Mammary epithelial cell (primary cell): ENCODE measurements at places on chromosomes 7 and 10.

GRCh38 chr7:16916105-16916639 lies 34.4 kb upstream of the AGR3 start:
- DNase-seq, result peak; percentile 89

- DNase-seq, result no peak
Measured at GRCh38 chr10:112379635-112380296, 5.8 kb downstream of the ACSL5 start.

DNA sequence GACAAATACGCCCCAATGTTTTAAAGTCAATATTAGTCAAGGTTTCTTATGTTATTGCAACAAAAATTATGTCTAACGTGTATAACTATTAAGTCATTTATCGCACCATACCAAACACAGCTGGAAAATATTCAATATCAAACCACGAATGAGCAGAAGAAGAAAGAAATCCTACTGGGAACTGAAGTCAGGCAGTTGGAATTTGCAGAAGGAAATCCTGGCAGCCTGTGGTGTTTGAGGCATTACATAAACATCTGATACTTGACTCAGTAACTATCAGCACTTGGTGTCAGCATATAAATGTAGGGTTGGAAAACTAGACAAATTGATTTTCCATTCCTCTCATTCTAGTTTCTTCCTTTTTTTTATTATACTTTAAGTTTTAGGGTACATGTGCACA lies 83.4 kb upstream of the NUPR2 start:
- no peak for DNase-seq

- no peak for DNase-seq
Measured at GRCh38 chr7:158735935-158736334, 31.3 kb upstream of the NCAPG2 start.

GRCh38 chr10:26903431-26904217 lies 42.9 kb upstream of the ABI1 start:
- DNase-seq, result no peak

- DNase-seq, result no peak
Measured at GRCh38 chr10:109663122-109663521, 260.2 kb downstream of the XPNPEP1 start.

- no peak for DNase-seq
Measured at GRCh38 chr7:34207810-34208209, 302.5 kb downstream of the BMPER start.

DNA sequence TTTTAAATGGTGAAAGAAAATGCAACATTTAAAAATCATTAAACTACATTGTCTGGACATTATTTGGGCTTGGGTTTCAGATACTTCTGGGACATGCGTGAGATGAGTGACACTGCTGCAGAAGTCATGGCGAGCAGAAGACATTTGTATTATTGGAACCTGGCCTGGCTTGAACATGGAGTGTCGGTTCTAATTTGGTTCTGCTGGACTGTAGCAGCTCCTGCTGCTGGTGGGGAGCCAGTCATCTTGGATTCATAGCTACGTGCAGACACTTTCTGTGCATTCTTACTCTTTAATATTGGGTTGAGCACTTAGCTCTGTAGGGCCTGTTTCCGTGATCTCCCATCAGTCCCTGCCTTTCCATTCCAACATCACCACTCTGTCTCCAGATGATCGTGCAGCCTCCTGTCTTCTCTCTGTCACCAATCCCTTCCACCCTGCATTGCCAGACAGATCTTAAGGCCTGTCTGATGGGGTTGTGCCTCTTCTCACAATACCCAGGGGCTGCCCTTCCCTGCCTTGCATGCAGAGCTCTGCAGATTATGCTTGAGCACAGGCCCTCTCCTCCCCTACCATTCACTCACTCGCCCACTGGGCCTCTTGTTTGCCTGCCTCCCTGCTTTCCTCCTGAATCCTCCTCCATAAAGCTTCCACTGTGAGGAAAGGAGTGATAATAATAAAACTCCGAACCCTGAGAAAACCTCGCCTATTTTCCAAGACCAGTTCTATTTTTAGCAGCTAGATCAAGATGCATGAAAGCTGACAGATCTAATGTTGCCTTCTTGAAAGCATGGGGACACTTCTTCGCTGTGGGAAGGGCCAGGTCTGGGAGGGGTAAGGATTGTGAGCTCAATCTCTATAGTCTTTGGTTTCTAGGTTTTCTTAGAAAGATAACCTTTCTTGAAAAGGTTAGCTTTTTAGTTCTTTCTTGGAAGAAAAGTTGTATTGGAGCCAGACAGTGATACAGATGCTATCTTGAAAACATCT lies 32.9 kb downstream of the CELF2 start:
- no peak for DNase-seq

DNA sequence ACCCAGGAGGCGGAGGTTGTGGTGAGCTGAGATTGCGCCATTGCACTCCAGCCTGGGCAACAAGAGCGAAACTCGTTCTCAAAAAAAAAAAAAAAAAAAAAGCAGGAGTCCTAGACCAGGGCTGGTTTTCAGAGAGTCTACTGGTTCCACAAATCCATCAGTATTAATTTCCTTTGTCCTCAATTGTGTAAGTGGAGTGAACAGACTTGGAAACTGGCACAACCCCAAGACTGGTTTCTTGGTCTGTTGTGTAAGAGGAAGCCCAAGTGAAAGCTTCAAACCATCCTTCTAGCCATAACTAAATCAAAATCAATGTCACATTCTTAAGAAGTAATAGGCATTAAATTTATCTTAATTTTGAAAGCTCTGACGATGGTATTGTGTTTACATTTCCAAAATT lies 213.6 kb downstream of the DGKI start:
- DNase-seq, result no peak

GRCh38 chr10:34121125-34121753 lies 693.9 kb downstream of the PARD3 start:
- no peak for DNase-seq

GRCh38 chr7:1963575-1963974 lies 269.2 kb downstream of the MAD1L1 start:
- no peak for DNase-seq
